ENCODE measurements at places on chromosomes 12 and 14. TPM values are rescaled to one million over a fixed set of nuclear protein-coding genes. Genes with fewer than 3 reads are reported as not detected.

CLEC2D gene
- total RNA-seq = 3.8 TPM

TSPAN19 gene
- total RNA-seq = not detected

DNA sequence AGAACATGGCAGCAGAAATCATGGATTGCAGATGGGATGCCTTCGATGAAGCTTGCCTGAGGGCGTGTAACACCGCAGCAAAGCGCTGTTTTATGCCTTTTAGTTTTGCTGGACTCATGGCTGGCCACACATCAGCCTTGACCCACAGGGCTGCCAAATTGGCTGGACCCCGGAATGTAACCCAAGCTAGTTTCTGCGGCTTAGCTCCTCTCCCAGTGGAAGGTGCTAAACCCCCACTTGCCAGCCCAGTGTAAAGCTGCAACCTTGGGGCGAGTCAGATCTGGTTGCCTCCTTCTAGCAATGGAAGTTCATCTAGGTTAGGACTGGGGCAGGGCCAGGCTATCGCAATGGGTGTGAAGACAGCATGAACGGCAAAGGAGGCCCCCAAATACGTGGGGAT is 38.3 kb downstream of the MEG3 start:
- no peak overlapping the region for H3K27ac ChIP-seq
- no peaks in the 10 kb centered on the region for H3K27me3 ChIP-seq
- no peaks in the 10 kb centered on the region for H3K4me1 ChIP-seq
- no peak for DNase-seq
- H3K36me3 ChIP-seq = no peaks in the 10 kb centered on the region

DNA sequence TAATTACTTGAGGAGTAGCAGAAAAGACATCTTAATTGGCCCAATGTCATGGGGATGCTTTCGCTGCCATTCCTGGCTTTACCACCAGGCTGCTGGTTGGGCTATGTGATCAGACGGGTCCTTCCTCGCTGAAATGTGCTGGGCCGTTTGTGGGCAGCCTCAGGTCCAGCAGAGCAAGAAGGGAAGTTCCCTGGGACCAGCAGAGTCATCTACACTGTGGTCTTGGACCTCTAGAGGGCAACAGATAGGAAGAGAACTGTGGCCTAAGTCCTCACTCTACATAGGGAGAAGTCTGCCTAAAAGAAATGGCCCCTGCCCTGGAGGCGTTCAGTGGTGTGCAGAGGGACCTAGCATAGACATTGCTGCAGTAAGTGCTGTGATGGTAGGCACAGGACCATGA is 10.9 kb downstream of the EVL start:
- peak; percentile 55 for DNase-seq
- H3K4me1 ChIP-seq = peaks cover 34% of the 10 kb centered on the region
- H3K36me3 ChIP-seq = no peaks in the 10 kb centered on the region
- no peak overlapping the region for H3K27ac ChIP-seq
- H3K27me3 ChIP-seq = no peaks in the 10 kb centered on the region
- H3K4me3 ChIP-seq = no peak overlapping the region

- H3K4me1 ChIP-seq = peaks cover 15% of the 10 kb centered on the region
- H3K4me3 ChIP-seq = no peak overlapping the region
- DNase-seq = no peak
Measured at GRCh38 chr12:1428671-1429070, 165.7 kb downstream of the FBXL14 start.

DNA sequence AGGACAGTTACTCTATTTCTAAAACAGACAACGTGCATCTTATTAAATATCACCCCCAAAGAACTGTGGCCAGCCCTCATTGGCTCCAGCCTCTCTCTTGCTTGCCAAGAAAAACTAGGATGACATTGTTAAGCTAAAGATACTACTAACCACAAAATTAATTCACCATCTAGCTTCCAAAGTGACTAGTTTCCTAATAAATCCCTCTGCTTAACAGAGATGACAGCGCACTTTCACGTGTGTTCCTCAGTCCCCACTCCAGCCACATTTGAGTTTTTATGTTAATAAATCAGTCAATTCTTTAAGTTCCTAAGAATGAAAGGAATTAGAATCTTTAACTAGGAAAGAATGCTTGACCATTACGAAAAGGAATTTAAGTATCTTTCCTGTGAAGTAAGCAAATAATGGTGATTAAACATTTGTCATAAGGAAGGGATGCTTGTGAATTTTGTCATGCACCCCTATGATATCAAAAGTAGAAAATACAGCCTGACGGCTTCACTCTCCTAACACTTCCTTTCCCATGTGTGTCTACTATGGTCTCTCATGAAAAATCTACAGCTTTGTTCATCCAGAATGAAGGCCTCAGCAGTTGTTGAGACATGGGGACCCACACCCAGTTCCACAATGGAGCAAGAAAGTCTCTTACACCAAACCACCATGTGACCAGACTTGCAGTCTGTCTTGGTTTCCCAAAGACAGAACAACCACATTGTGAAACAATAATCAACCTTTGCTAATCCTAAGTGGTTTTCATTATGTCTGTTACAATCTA is 8.1 kb downstream of the CORO1C start:
- H3K27ac ChIP-seq = peak overlapping the region; percentile 99
- H3K4me1 ChIP-seq = peaks cover 65% of the 10 kb centered on the region
- H3K4me3 ChIP-seq = no peak overlapping the region
- DNase-seq = no peak

DNA sequence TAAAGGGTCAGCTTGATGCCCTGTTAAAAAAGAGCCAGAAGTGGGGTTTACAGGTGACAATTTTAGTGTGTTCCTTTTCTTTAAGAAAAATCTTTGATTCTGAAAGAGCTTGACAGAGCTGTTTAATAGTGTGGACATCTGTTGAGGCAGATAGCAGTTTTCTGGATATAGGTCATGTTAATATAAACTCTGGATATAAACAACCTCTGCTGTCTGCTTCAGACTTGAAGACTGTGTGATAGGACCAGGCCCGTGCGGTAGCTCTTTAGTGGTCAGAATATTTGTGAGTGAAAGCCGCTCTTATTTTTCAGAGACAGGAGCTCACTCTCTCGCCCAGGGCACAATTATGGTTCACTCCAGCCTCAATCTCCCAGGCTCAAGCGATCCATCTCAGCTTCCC is 439.9 kb upstream of the RGS6 start:
- no peaks in the 10 kb centered on the region for H3K27me3 ChIP-seq
- H3K4me1 ChIP-seq = peaks cover 3% of the 10 kb centered on the region
- peak overlapping the region; percentile 56 for H3K27ac ChIP-seq
